ENCODE measurements at places on chromosomes 1 and 21.

DNA sequence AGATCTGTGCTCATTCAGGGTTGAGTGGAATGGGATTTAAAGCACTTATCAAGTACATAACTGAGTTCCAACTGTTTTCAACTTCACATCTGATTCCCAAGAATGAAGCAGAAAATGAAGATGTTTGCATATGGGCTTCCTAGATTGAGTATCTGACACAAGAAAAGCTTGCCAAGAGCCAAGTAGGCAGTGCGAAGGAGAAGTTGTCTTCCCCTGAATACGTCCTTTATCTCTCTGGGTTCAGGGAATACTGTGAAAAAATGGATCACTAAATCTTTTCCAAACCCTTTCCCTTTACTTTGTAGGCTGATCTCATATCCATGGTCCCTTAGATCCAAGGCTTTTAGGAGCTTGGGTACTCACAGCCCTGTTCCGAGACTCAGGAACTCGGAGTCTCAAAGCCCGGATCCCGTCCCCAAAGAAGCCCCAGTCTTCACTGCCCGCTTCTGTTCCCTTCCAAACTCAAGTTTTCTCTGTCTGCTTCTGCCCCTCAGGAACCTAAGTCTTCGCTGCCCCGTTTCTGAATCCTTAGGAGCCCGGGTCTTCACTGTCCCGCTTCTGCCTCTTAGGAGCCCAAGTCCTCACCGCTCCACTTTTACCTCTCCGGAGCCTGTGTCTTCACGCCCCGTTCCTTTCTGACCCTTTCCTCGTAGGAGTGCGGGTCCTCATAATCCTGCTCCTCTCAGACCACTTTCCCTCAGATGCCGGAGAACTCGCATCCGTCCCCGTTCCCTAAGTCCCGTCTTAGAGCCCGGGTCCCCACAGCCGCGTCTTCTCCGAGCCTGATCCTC lies 616 bp downstream of the TAF12 start:
- DNase-seq, result no peak

GRCh38 chr1:222045786-222046185 lies 303.9 kb upstream of the DUSP10 start:
- no peak for DNase-seq

DNA sequence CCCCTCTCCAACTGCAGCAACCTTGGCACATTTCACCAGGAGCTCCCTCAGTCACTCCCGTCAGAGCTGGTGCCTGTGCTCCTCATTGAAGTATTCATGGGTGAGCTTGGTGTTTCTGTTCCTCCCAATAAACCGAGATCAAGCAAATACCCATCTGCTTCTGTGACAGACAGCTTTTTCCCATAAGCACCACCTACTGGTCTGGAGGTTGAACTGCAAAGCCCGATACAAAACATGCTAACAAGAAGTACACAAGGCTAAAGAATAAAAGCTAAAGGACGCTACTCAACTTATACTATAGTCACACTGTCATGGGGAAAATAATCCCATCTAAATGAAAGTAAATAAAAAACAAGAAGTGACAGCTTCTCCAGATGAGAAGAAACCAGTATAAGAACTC lies 111.9 kb upstream of the C21orf91 start:
- DNase-seq, result no peak

- no peak for DNase-seq
Observed at GRCh38 chr1:246355411-246356230, 151.5 kb downstream of the SMYD3 start.

- no peak for DNase-seq
Observed at GRCh38 chr1:117124661-117125060, 3.1 kb upstream of the TRIM45 start.

DNA sequence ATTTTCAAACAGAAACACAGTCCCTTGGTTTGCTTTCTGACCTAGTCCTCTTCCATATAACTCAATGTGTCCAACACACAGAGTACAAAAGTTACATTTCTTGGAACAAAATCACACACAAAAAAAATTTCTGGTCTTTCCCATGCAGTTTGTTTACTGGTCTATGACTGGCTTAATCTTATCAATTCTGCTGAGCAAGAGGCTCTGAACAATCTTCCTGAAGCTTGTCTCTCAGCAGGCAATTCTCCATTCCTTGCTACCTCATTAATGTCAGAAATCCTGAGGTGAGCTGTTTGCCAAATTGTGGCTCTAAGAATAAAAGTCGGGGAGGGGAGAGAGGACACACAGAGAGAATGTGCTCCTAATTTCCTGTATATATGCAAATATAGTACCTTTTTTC lies 423.6 kb downstream of the HLX start:
- no peak for DNase-seq

DNA sequence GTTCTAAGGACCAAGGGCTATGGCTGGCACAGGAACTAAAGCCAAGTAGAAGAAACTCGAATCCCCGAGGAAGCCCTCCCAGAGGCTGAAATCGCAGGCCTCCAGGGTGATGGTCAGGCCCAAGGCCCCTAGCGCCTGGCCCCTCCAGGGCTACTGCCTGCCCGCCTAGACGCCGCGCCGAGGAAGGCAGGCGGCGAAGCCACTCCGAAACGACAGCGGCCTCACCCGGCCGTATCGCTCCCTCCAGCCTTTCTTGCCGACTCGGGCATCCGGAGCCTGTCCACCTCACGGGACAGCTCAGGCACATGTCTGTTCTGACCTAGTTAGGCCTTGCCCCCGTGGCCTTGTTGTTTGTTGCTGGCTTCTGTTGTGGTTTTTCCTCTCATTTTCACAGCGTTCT lies 9.7 kb upstream of the LHX8 start:
- no peak for DNase-seq

DNA sequence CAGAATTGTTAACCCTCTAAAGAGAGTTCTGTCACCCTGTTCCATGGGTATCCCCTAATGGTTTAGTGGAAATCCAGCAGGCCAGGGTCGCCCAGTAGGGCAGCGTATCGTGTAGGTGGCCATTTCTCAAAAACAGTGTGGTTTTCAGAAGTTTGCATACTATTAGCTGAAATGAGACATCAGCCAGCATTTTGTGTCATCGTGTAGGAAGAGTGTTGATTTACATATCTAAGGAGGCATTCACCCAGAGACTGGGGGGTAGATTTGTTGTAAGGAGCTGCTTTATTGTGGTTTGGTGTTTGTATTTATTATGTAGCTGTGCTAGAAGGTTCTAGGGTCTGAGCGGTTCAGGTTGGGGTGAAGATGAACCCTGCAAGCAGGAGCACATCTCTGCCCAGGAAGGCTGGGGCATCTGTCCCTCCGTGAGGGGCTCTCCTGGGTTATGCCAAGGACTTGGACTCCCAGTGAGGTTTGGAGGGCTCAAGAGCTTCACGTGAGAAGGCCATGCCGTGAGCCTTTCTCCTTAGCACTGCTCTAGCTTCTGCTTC lies 174.4 kb downstream of the PGBD5 start:
- DNase-seq, result no peak

DNA sequence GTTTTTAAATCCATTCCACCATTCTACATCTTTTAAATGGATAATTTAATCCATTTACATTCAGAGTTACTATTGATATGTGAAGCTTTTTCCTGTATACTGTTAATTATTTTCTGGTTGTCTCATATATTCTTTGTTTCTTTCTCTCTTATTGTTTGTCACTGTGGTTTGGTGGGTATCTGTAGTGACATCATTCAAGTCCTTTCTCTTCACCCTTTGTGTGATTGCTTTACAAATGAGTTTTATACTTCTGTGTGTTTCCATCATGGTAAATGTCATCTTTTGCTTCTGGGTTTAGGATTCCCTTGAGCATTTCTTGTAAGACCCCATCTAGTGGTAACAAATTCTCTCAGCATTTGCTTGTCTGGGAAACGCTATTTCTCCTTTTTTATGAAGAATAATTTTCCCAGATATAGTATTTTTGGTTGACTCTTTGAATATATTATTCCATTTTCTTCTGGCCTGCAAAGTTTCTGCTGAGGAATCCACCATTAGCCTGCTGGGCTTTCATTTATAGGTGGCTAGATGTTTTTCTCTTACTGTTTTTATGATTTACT lies 10.2 kb downstream of the LY9 start:
- DNase-seq, result no peak

DNA sequence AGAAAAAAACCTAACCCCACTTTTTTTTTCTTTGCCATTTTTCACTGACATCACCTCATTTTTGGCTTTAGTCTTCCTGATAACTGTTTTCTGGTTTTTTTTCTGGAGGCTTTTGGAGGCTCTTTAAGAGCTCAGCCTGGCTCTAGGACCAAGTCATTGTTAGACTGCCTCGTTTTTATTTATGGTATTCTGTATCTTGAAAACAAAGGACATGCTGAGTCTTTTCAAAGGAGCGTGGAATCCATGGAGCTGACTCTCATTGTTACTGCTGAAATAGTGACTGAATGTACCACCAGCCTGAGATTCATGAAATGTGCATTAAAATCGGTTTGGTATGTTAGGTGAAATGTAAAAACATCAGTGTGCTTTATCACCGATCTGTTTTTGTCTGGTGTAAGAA lies 28.0 kb downstream of the RASAL2 start:
- no peak for DNase-seq

DNA sequence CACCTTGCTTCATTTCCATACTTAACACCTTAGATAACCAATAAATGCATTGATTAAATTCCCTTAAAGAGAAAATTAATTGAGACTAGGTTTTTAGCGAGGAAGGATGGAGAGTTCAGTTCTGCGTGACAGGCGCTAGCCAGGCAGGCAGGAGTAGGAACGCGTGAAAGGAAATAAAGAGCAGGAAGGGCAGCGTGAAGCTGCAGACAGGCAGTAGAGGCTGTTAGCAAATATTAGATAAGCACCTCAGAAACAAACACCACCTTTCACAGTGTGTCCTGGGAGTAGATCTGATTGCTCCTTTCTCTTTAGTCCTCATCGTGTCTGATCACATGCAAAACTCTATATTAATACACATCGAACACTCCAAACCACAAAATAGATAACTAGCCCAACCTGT lies 282.7 kb upstream of the ADGRL2 start:
- no peak for DNase-seq

DNA sequence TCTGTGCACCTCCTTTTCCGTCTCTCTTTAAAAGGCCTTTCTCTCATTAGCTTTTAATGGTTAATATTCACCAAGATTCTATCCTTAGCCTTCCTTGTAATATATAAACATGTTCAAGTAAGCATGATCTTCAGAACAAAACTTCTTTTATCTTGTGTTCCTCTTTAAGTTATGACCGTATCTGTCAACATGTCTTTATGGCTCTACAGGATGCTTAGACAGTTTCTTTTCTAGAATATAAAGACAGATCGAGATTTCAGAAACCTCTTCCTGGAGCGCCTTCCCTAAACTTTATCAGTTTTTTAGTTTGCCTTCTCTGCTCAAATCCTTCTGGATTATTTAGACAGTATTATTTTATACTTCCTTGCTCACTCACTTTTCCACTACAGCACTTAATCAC lies 7.2 kb downstream of the RO60 start:
- no peak for DNase-seq

- no peak for DNase-seq
Observed at GRCh38 chr1:233240371-233240770, 55.2 kb downstream of the PCNX2 start.

DNA sequence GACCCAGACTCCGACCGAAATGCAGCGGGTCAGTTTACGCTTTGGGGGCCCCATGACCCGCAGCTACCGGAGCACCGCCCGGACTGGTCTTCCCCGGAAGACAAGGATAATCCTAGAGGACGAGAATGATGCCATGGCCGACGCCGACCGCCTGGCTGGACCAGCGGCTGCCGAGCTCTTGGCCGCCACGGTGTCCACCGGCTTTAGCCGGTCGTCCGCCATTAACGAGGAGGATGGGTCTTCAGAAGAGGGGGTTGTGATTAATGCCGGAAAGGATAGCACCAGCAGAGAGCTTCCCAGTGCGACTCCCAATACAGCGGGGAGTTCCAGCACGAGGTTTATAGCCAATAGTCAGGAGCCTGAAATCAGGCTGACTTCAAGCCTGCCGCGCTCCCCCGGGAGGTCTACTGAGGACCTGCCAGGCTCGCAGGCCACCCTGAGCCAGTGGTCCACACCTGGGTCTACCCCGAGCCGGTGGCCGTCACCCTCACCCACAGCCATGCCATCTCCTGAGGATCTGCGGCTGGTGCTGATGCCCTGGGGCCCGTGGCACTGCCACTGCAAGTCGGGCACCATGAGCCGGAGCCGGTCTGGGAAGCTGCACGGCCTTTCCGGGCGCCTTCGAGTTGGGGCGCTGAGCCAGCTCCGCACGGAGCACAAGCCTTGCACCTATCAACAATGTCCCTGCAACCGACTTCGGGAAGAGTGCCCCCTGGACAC lies 534 bp downstream of the C1orf56 start:
- DNase-seq, result peak; percentile 53

- DNase-seq, result no peak
Observed at GRCh38 chr1:21955501-21956281, 18.6 kb upstream of the HSPG2 start.

DNA sequence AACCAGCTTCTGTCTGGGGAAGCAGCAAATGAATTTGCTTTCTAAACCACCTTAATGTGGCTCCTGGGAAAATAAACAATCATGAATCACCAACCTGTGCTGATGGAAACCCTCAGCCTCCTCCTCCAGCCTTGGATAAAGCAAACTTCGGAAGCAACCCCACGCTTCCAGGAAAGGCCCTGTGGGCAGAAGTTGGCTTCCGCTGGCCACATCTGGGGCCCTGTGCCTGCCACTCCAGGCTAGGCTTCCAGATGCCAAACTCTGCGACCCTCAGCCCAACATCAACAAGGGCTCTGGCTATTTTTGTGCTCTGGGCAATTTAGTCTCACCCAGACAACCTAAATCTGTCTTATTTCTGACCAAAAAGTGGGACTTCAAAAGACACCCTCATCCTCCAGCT lies 6.2 kb upstream of the OXCT2 start:
- DNase-seq, result no peak

DNA sequence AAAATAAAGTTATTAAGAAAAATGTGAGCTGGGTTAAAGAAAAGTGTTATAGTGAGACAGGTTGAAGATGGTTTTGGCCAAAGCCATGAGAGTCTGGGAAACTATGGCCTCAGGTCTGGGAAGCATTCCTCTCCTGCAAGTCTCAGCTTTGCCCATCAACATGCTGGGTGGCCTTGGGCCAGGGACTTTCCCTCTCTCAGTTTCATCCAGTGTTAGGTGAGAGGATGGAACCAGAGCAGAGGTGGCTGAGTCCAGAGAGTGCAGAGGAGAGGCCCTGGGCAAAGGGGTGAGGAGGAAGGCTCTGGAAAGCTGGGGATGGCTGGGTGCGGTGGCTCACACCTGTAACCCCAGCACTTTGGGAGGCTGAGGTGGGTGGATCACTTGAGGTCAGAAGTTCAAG lies 10.5 kb downstream of the PADI2 start:
- DNase-seq, result no peak

- DNase-seq, result peak; percentile 99
Observed at GRCh38 chr1:117605774-117606648, at the start of gene TENT5C. TENT5C (plus strand) TSS chr1:117606048; CDS start chr1:117622869, 16,821 bp downstream.
